Stimulated activated CD8-positive, alpha-beta memory T cell treated with anti-CD3 and anti-CD28 coated beads, Interleukin-4, amount 100 ng/mL, for 4 hours (primary cell): ENCODE measurements at places on chromosomes 11 and 22.

GRCh38 chr11:36354221-36355003 lies 58.3 kb downstream of the PRR5L start:
- DNase-seq, result no peak

DNA sequence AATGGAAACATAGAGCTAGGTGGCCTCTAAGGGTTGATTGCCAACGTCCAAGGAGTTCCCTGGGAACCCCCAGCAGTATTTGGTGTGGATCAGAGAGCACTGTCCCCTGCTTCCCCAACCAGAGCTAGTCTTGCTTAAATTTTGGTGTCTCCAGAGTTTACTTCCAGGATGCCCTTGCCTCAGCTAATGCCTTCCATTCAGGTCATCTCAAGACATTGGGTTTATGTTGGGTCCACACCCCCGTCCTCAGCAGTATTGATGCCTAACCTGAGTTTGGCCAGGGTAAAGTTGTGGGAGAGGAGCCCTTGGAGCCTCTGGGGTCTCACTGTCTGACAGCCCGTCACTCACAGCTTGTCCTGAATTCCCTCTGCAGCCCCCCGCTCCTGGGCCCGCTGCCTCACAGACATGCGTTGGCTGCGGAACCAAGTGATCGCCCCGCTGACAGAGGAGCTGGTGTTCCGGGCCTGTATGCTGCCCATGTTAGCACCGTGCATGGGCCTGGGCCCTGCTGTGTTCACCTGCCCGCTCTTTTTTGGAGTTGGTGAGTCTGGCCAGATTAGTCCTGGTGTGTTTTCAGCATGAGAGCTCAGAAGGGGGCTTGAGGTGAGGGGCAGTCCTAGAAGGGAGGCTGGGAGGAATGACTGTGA lies 1.4 kb downstream of the RCE1 start:
- DNase-seq, result no peak

- no peak for DNase-seq
Observed at GRCh38 chr11:130999086-130999485, 82.8 kb upstream of the SNX19 start.

- DNase-seq, result no peak
Observed at GRCh38 chr11:19988598-19988997, 171.7 kb downstream of the DBX1 start.

DNA sequence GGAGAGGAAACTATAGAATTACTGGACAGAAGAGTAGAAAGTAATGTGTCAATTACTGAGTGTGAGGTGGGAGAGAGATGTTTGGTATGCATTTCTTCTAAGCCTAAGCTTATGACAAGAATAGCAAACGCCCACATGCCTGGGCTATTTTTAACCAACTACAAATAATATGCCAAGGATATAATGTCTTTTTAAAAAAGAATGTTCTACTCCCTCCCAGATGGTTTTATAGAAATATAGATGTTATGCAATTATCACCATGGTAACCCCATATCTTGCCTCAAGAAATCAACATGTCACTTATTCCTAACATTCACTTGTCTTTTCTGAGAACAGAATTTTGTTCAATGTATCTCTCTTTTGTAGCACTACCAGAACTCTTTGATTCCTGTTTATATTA lies 996.7 kb upstream of the CHORDC1 start:
- no peak for DNase-seq

GRCh38 chr11:46212720-46213119 lies 64.7 kb upstream of the CREB3L1 start:
- DNase-seq, result no peak

- DNase-seq, result no peak
Observed at GRCh38 chr11:107605061-107606006, 14.4 kb downstream of the ELMOD1 start.

DNA sequence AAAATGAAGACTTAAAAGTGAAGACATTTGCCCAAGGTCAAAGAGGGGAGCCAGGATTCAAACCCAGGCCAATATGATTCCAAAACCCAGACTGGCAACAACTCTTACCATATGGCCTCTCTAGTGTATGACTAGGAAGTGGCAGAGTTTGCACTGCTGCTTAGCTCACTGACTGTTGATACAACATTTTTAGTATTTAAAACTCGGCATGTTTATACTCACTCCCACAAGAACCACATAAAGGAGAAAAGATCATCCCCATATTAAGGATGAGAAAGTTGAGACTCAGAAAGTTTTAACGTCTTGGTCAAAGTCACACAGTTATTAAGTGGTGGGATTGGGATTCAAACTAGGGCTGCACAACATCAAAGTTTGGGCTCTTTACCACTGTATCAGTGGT lies 81.7 kb downstream of the CCDC34 start:
- no peak for DNase-seq

- DNase-seq, result no peak
Observed at GRCh38 chr11:126318574-126319373, 14.9 kb downstream of the DCPS start.

- DNase-seq, result no peak
Observed at GRCh38 chr11:71420455-71421241, 27.5 kb downstream of the DHCR7 start.

DNA sequence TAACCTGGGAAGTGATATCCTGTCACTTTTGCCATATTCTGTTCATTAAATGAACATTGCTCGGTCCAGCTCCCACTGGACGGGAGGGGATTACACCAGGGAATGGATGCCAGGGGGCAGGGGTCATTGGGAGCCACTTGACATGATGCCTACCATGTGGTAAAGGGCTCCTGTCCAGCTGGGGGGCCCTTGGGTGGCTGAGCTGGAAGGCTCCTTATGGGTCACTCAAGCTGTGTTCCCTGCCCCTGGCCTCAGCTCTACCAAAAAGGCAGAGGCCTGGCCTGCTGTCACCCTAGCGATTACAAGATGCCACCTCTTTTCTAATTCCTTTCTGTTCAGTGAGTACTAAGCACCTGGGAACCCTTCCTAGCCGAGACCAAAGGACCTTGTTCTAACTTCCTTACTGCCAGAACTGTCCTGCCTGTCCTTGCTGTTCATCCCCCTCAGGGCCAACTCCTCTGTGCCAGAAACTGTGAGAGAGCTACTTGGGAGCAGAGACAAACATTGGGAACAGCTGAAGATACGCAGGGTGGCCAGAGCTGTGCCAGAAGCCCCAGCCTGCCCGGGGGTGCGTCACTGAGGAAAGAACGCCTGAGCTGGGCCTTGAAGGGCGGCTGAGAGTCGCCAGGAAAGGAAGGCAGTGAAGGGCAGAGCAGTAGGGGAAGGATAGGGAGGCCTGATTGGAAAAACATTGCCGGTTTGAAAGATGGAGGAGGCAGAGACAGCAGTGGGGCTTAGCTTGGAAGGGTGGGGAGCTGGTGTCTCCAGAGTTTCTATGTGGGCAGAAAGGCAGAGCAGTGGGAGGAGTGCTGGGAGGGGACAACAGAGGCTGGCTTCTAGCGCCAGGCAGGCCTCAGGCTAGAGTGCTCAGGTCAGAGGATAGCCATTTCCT lies 12.7 kb upstream of the UVRAG start:
- no peak for DNase-seq

DNA sequence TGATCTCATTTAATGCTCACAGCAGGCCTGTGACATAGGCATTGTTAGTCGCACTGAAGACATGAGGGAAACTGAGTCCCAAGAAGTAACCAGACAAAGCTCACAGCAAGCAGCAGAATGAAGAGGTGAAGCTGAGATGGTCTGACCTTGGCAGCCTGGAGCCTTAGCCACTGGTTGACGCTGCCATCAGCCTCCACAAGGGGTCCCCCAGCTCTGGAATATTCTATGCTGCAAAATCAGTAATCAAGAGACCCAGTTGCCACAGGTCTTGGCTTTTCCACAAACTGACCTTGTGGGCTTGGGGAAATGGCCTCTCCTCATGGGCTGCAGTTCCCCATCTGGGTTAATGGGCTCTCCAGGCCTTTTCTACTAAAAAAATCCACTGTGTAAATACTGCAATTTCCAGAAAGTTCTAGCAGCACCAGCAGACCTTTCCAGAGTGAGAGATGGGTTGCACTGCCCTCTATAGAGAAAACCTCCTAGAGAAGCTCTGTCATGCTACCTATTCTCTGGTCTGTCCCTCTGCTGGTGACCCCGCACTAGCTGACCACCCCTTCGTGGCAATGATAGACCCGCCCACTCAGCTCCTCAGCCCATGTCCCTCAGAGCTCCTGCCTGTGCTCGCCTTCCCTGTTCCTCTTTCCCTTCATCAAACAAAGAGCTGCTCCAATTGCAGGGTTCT lies 22.6 kb upstream of the ISX start:
- no peak for DNase-seq

DNA sequence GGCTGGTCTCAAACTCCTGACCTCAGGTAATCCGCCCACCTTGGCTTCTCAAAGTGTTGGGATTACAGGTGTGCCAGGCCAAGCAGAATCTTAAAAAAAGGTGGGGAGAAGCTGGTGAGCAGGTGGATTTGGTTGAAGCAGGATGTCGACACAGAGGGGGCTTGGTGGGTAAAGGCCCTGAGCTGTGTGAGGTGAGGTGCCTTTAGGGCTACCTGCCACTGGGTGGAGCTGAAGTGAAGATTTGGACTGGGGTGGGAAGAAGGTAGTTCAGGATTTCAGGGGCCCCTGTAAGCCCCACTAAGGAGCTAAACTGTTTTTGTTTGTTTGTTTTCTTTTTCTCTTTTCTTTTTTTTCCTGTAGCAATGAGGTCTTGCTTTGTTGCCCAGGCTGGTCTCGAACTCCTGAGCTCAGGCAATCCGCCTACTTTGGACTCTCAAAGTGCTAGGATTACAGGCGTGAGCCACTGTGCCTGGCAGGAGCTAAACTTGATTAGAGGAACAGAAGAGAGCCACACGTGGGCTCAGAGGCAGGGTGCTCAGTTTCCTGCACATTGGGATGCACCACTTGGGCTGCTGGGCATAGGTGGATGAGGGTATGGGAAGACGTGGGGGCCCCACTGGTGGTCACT lies 6.0 kb downstream of the P2RX6 start:
- DNase-seq, result no peak

GRCh38 chr11:44143987-44144909 lies 48.8 kb downstream of the EXT2 start:
- DNase-seq, result no peak

- no peak for DNase-seq
Observed at GRCh38 chr11:115550291-115551059, 46.3 kb upstream of the CADM1 start.

GRCh38 chr22:40476341-40476740 lies 105.9 kb downstream of the SGSM3 start:
- DNase-seq, result no peak

- no peak for DNase-seq
Observed at GRCh38 chr11:11789735-11790369, 51.9 kb upstream of the USP47 start.

GRCh38 chr11:70942593-70942992 lies 309.8 kb downstream of the SHANK2 start:
- no peak for DNase-seq

DNA sequence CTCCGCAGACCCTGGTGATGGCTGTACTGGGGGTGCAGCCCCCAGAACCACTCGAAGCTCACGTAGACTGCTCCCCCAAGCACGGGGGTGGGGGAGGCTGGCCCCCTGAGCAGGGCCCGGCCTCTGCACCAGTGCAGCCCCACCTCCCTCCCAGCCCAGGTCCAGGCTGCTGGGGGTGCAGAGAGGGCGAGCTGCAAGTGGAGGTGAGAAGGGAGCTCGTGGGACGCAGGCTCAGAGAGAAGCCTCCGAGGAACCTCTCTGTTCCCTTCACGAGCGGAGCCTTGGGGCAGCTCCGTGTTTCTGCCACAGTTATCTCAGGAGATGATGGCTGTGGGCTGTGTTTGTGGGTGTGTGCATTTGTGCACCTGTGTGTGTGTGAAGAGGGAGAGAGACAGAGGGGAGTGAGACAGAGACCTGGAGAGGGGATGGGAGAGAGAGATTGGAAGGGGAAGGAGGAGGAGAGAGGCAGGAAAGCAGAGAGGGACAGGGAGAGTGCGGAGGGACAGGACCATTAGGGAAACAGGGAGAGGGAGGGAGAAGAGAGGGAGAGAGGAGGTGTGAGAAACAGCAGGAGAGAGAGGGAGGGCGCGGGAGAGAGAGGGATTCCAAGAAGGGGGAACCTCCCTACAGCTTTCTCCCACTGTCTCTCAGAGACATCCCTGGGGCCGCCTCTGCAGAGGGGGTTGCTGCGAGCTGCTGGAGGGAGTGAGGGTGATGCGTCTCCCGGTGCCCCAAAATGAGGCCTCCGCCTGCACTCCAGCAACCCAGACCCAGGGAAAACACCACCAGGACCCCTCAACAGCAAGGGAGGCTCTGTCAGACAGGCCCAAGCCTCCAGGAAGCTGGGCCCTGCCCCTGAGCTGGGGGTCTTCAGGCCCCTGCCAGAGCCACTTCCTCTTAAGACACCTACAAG lies 1488.6 kb downstream of the BRD1 start:
- no peak for DNase-seq

GRCh38 chr11:110715541-110715940 lies 3.3 kb upstream of the ARHGAP20 start:
- DNase-seq, result no peak

DNA sequence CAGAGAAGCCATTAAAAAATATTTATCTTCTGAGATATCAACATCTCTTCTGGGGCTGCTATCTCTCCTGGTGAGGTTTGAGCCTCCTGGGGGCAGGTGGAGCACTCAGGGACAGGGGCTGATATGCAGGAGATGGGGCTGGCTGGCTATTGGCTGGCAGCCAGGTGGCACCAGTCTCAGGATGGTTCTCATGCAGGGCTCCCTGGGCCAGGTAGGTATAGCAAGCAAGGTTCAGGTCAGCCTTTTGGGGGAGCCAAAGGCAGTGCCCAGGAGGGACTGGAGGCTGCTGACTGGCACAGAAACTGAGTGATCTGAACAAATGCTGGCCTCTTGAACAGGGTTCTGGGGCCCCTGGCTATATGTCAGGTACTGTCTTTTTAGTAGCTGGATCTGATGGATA lies 29.7 kb upstream of the EMSY start:
- DNase-seq, result no peak

DNA sequence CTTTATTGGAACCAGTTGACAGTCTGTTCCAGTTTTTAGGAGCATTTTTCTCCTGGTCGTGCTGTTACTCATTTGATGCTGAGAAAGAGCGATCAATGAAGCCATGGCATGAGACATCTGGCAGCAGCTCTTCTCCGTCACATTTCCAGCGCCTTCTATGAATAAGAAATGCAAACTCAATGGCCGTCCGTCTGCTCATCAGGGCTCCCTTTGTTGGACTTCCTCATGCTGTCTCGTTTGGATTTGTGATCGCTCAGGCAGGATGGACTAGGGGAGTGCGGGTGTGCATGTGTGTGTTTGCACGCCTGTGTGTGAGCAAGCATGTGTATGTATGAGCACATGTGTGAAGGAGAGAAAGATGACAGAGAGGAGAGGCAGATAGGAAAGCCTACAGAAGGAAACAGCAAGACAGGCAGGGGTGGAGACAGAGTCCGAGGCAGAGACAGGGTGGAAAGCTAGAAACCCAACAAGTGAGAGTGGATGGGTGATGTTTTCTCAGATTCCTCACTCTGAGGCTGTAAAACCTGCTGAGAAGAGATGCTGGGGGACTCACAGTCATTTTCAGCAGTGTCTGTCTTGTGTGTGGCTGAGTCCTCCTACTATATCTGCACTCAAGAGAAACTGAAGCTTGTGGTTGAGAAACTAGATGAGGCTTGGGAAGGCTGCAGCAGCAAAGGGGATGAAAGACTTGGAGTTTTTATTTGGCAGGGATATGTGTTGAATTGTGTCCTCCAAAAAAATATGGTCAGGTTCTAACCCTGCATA lies 56.0 kb upstream of the CLMP start:
- DNase-seq, result no peak
